ENCODE measurements at places on chromosomes 7 and 10.

GRCh38 chr7:45917658-45918057 lies 3.4 kb downstream of the IGFBP3 start:
- peak overlapping the region; percentile 60 for H3K4me3 ChIP-seq
- no peaks in the 10 kb centered on the region for H3K27me3 ChIP-seq
- H3K27ac ChIP-seq: no peak overlapping the region
- DNase-seq: peak; percentile 74
- H3K4me1 ChIP-seq: peaks cover 17% of the 10 kb centered on the region
- no peaks in the 10 kb centered on the region for H3K36me3 ChIP-seq

DNA sequence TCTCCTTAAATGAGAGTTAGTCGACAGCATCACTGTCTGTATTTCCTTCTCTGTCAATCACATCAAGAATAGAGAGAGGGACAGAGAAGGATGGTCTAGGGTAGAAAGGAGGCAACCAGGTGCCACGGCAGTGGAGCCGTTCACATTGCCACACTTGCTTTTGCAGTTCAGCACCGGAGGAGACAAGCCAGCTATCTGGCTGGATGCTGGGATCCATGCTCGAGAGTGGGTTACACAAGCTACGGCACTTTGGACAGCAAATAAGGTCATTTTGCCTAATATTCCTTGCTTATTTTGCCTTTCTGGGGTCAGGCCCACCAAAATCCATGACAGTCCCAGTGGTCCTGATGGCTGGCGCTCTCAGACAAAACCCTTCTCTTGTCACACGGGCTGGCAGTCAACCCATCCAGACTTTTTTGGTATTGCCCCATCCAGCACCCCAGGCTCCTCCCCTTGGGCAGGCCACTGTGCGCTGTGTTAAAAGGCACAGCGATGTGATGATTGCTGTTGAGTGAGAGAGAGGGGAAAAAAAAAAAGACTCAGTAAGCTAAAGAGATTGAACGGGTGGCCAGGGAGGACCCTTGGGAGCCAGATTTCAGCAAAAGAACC lies 8.4 kb downstream of the CPA2 start:
- H3K4me3 ChIP-seq: no peak overlapping the region
- no peak for DNase-seq
- no peak overlapping the region for H3K27ac ChIP-seq
- H3K36me3 ChIP-seq: no peaks in the 10 kb centered on the region
- H3K4me1 ChIP-seq: peaks cover 55% of the 10 kb centered on the region

- DNase-seq: no peak
- H3K4me3 ChIP-seq: no peak overlapping the region
- H3K4me1 ChIP-seq: no peaks in the 10 kb centered on the region
- H3K27ac ChIP-seq: no peak overlapping the region
- no peaks in the 10 kb centered on the region for H3K27me3 ChIP-seq
- H3K36me3 ChIP-seq: no peaks in the 10 kb centered on the region
Measured at GRCh38 chr7:28390426-28390825, 21.9 kb upstream of the CREB5 start.

DNA sequence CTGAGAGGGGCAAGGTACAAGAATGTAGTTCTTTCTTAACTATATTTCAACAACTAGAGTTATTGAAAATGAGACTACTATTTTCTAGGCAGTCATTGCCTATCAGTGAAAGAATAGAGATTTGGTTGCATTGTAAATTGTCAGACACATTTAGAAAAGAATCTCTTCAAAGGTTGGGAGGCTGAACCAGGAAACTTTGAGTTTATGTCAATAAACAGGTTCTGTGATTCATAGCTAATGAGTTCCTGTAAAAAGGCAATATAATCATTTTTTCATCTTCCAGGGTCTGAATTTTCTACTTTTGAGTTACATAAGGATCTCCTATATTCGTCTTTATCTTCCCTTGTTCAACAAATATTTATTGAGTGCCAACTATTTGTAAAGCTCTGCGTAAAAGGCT lies 47.1 kb downstream of the MAGI2 start:
- DNase-seq: no peak
- no peaks in the 10 kb centered on the region for H3K27me3 ChIP-seq
- H3K27ac ChIP-seq: no peak overlapping the region
- no peaks in the 10 kb centered on the region for H3K36me3 ChIP-seq
- no peaks in the 10 kb centered on the region for H3K4me1 ChIP-seq

- no peaks in the 10 kb centered on the region for H3K4me1 ChIP-seq
- H3K27me3 ChIP-seq: no peaks in the 10 kb centered on the region
- H3K27ac ChIP-seq: no peak overlapping the region
- H3K36me3 ChIP-seq: no peaks in the 10 kb centered on the region
- no peak for DNase-seq
Measured at GRCh38 chr10:48611133-48611532, 6.3 kb upstream of the ARHGAP22 start.

GRCh38 chr10:106900016-106900652 lies 264.4 kb downstream of the SORCS1 start:
- no peak overlapping the region for H3K4me3 ChIP-seq
- no peak overlapping the region for H3K27ac ChIP-seq
- H3K36me3 ChIP-seq: no peaks in the 10 kb centered on the region
- no peak for DNase-seq
- H3K4me1 ChIP-seq: no peaks in the 10 kb centered on the region

GRCh38 chr7:103918631-103919271 lies 70.7 kb downstream of the RELN start:
- peak overlapping the region; percentile 7 for H3K27ac ChIP-seq
- H3K36me3 ChIP-seq: no peaks in the 10 kb centered on the region
- DNase-seq: no peak
- no peak overlapping the region for H3K4me3 ChIP-seq
- no peaks in the 10 kb centered on the region for H3K27me3 ChIP-seq
- H3K4me1 ChIP-seq: no peaks in the 10 kb centered on the region

DNA sequence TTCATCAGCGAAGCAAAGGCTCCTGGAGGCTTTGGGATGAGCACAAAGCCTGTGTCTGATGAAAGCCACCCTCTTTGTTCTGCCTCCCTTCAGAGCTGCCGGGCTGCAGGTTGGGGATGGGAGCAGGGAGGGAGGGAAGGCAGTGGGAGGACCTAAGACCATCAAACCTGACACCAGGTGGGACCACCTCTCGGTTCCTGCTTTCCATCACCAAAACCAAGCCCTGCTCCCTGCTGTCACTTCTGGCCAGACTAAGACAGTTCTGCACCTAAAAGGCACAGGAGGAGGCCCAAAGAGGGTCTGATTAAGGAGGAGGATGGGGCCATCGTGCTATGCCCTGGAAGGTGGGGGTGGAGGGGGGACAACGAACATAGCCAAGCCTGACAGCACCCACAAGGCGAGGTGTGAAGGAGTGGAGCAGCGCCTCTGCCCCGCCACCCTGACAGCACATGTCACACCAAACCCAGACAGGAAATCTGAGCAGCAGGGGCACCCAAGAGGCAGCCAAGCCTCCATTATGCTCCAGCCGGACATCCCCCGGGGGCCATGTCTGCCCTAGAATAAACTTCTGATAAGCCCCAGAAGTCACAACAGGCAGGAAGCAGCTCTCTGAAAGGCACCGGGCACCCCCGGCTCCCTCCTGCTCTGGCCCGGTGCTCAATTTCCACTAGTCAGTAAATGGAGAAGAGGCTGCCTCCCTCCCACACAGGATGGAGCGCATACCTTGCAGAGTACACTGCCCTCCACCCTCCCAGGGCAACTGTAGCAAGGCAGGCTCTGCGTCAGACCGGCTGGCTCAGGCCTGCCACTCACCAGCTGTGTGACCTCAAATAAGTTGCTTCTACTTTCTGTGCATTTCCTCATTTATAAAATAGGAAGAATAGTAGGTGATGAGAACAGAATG lies 48.9 kb downstream of the DLG5 start:
- no peaks in the 10 kb centered on the region for H3K4me1 ChIP-seq
- no peak for DNase-seq
- no peak overlapping the region for H3K27ac ChIP-seq

DNA sequence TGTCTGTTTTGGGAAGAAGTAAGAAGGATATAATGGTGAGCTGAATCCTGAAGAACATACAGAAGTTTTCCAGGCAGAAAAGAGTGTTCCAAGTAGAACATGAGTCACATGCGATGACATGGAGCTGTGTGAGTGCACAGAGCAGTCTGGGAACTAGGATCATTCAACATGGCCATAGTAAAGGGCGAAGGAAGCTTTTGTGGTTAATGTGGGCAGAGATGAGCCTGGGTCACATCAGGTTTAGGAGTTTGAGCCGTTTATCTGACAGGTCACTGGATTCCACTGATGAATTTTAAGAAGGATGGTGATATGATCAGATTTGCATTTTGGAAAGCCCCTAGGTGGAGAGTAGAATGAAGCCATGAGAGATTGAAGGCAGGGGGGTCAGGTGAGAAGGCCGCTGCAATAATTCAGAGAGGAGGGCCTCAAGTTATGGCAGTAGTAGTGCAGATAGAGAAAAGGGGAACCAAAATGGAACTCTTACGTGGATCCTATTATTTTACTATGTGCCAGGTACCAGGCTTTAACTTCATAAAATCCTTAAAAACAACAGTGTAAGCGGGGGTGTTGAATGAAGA lies 171.3 kb downstream of the RNLS start:
- DNase-seq: no peak
- H3K4me3 ChIP-seq: no peak overlapping the region
- H3K4me1 ChIP-seq: no peaks in the 10 kb centered on the region
- no peaks in the 10 kb centered on the region for H3K36me3 ChIP-seq
- no peaks in the 10 kb centered on the region for H3K27me3 ChIP-seq
- no peak overlapping the region for H3K27ac ChIP-seq

DNA sequence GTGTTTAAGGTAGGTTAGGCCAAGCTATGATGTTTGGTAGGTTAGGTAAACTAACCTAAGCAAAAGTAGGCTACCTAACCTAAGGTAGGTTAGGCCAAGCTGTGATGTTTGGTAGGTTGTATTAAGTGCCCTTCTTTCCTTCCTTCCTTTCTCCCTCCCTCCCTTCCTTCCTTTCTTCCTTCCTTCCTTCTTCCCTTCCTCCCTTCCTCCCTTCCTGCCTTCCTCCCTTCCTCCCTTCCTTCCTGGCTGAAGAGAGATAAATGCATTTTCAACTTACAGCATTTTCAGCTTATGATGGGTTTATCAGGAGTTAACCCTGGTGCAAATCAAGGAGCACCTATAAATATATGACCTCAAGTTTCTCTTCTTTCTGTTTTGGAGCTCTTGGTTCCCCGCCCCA lies 56.2 kb downstream of the SND1 start:
- H3K27me3 ChIP-seq: no peaks in the 10 kb centered on the region
- no peak overlapping the region for H3K4me3 ChIP-seq
- DNase-seq: no peak
- H3K27ac ChIP-seq: no peak overlapping the region
- peaks cover 58% of the 10 kb centered on the region for H3K36me3 ChIP-seq
